Aorta (tissue), 5 donors: ENCODE measurements at places on chromosomes 1 and 21. TPM values are rescaled to one million over a fixed set of nuclear protein-coding genes. Genes with fewer than 3 reads are reported as not detected.

DNA sequence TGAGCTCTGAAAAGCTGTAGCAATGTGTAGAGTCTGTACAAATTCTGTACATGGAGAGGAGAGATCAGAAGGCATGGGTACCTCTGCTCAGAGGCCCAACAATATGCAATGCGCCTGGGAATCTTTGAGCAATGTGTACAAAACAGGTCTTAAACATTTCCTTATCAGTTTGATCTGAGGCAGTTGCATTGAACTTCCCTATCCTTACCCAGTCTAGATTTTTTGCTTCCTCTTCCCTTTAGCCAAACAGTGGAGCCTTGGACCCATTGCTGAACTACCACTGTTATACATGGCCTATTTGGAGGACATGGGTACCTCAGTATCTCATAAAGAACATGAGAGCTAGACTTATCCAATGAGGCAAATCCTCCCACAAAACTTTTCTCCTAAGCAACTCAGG, 12.6 kb upstream of the MNDA start:
- no peak for DNase-seq

The BLACAT1 gene
- 0.21 TPM for total RNA-seq

The LCE3D gene
- total RNA-seq = not detected

The CDC42 gene
- 211 TPM for total RNA-seq

GRCh38 chr1:47901001-47901575, 96.1 kb downstream of the TRABD2B start:
- peak; percentile 65 for DNase-seq

GRCh38 chr21:28445141-28445830, 547.4 kb downstream of the LTN1 start:
- no peak for DNase-seq

The CXADR gene
- total RNA-seq = 0.52 TPM

The TEDDM1 gene
- total RNA-seq = not detected

DNA sequence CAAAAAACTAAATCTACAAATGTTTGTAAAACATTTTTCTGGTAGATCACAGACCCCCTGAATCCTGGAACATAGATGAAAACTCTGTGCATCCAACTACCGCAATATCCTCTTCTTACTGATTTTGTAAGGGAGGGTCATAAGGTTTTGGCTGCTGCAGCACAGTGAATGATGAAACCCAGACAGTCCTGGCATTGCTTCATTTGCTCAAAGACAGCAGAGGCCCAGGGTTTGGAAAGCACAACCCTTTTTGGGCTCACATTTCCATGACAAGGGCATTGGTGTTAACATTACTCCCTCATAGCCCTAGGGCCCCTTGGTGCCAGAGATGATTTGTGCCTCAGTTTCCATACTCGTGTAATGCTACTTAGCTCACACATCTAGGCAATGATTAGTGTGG, 51.2 kb downstream of the PLXNA2 start:
- no peak for DNase-seq

- DNase-seq = no peak
Measured at GRCh38 chr1:93358293-93358692, 12.6 kb downstream of the DR1 start.

DNA sequence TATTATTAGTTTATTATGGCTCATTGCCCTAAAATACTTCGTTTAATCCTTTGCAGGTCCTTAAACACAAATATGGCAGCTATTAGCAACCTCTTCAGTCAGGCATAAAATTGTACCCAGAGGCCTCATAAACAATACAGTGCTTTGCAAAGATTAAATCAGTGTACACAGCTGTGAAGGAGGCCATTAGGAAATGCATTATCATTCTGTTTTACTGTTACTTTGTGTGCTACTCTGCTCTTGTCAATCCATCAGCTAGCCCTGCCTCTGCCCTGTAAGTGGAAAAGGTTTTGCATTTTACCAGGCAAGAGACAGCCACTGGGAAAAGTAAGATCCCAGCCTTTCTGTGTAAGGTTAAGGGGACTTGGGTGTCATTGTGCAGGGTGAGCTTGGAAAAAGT, 415.7 kb upstream of the DAB1 start:
- no peak for DNase-seq

The BRINP3 gene
- total RNA-seq = not detected

The GBP4 gene
- 10.1 TPM for total RNA-seq

GRCh38 chr1:73040811-73041210, 758.5 kb upstream of the NEGR1 start:
- no peak for DNase-seq

The PLA2G5 gene
- total RNA-seq = 4.0 TPM

GRCh38 chr1:63461661-63462230, 61.3 kb downstream of the ITGB3BP start:
- DNase-seq = no peak

- no peak for DNase-seq
Measured at GRCh38 chr1:184032930-184033418, 4.6 kb downstream of the COLGALT2 start.

The PTPN14 gene
- total RNA-seq = 48.3 TPM
